ENCODE measurements at places on chromosomes 2 and 18.

DNA sequence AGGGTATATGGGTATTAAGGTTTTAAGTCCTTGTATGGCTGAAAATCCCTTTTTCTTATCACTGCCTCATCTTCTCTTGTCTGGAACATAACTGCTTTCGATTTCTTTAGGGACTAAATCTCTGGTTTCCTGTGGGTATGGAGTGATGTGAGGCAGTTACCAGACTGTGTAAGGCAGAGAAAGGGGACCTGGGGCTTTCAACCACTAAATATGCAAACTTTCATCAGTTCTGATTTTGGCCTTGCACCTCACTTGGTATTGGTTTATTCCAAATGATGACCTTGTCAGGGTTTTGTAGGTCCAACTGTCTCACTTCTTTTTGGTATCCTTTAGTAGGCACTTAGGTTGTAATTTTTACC lies 9.3 kb downstream of the MAP4K4 start:
- no peak for DNase-seq

GRCh38 chr2:239952251-239952650 lies 72.9 kb downstream of the NDUFA10 start:
- DNase-seq = no peak

- no peak for DNase-seq
Measured at GRCh38 chr18:61085761-61086160, 247.5 kb upstream of the CDH20 start.

GRCh38 chr2:238600506-238601432 lies 174.0 kb downstream of the ASB1 start:
- no peak for DNase-seq

GRCh38 chr2:109031476-109032228 lies 42.6 kb upstream of the EDAR start:
- DNase-seq = no peak

DNA sequence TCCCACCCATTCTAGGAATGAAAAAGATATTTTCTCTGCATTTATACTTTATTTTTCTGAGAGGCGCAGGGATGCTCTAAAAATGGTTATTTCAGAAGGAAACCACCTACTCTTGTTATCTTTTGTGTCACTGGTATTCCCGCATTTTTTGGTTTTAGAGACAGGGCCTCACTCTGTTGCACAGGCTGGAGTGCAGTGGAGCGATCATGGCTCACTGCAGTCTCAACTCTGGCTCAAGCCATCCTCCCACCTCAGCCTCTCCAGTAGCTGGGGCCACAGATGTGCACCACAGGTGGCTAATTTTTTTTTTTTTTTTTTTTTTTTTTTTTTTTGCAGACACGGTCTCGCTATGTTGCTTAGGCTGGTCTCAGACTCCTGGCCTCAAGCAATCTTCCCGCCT lies 135.9 kb downstream of the NCK2 start:
- DNase-seq = no peak

GRCh38 chr2:96876269-96877041 lies 6.6 kb upstream of the SEMA4C start:
- no peak for DNase-seq

All from NCI-H1694 treated with DMSO at 0.1 percent for 48 hours (cell line).